ENCODE measurements at places on chromosomes 2 and 18.

- no peak for DNase-seq
Observed at GRCh38 chr2:82124629-82125028, 1820.1 kb upstream of the LRRTM1 start.

- DNase-seq = peak; percentile 57
Observed at GRCh38 chr2:70645733-70646419, 92.2 kb upstream of the TGFA start.

DNA sequence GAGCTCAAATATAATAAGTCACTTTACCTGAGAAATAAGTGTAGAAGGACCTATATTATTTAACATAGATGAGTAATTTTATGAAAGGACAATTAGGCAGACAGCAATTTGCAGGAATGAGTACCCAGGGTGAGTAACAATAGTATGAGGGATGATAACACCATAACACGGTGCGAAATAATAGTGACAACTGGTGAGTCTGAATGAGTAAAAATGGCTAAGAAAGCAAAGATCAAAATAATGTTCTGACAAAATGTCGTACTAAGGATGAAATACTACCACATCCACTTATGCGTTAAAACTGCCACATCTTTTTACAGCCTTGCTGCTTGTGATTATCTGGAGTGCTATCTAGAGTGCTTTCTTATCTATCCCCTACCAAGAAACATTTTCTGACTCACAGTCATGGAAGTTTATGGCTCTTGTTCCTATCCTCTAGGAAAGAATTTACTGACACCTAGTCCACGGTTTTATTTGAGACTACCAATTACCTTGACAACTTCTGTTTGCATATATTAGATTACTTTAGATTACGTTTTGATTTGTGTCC, 929.7 kb downstream of the LRP1B start:
- DNase-seq = no peak

- DNase-seq = no peak
Observed at GRCh38 chr2:230775737-230776136, 63.1 kb downstream of the CAB39 start.

- DNase-seq = no peak
Observed at GRCh38 chr18:8001711-8002301, 434.7 kb downstream of the PTPRM start.

DNA sequence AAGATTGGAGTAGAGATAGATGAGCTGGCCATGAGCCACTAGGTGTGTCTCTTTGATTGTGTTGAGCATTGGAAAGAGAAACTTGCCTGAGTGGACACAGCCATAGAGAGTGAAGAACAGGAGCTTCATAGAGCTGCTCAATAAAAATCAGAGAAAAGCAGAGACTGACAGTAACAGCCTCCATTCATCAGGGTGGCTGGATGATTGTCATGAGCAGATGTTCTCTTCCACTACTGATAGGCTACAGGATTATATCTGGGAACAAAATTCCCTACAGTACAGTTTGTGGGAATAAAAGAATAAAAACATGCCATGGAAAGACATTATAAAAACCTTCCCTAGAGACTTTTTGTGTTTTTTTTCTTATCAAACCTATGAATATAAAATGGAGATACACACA, 404.8 kb upstream of the ACVR2A start:
- DNase-seq = no peak
